Brain (organoid and tissue), 16 donors: ENCODE measurements at places on chromosomes 7 and 10.

DNA sequence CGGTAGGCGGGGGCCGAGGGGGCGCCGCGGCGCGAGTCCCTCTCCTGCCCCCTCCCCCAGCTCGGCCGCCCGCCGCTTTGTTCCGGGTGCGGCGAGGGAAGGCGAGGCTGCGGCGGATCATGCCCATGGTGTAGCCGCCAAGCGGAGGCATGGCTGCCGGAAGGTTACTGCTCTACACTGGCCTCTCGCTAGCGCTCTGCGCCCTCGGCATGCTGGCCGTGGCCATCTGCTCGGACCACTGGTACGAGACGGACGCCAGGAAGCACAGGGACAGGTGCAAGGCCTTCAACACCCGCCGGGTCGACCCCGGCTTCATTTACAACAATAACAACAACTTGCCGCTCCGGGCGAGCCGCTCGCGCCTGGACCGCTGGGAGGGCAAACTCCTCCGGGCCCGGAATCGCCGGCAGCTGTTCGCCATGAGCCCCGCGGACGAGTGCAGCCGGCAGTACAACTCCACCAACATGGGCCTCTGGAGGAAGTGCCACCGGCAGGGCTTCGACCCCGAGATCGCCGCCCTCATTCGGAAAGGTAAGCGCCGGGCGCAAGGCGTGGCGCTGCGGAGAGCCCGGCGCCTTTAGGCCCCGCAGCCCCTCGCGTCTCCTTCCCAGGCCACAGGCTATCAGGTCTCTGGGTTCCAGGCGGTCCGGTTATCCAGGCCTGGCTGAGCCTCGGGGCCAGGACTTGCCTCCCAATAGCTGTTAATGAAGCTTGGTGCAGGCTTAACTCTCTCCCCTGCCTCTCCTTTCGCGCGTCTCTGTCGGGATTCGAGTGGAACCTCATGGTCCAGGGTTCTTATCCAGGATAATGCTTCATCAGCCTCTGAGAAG, 513 bp downstream of the TMEM178B start:
- DNase-seq: peak; percentile 66

DNA sequence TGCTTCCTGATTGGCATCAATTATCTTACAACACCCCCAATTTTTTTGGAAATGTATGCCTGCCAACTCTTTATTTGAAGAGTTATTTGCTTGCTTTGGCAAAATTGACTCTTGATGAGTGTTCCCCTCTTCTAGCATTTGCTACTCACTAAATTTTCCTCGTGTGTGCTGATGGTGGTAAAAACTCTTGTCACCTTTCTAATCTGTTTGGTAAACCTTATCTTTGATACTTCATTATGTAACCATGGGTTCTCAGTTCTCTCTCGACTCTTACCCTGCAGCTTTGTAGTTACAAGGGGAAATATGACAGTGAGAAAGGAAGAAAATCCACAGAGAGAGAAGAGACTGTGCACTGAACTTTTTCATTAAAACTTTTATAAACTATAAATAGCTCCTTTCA, 102.5 kb downstream of the CDK14 start:
- DNase-seq: no peak

DNA sequence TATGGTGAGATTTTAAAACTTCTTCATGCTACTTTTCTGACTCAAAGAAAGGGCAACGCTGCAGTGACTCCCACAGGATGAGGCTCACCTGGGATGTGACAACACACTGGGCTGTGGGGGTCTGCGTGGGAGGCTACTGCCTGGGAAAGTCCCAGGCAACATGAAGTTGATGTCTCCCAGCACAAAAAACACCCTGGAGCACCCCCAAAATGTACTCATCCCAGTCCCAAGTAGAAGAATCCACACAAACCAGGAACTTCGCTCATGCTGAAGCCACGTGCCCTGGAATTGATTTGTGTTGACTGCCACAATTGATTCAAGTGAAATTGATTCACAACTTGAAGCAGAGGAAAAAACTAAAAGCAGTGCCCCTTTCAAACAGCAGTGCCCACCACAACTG, 24.9 kb upstream of the PTPRN2 start:
- no peak for DNase-seq

DNA sequence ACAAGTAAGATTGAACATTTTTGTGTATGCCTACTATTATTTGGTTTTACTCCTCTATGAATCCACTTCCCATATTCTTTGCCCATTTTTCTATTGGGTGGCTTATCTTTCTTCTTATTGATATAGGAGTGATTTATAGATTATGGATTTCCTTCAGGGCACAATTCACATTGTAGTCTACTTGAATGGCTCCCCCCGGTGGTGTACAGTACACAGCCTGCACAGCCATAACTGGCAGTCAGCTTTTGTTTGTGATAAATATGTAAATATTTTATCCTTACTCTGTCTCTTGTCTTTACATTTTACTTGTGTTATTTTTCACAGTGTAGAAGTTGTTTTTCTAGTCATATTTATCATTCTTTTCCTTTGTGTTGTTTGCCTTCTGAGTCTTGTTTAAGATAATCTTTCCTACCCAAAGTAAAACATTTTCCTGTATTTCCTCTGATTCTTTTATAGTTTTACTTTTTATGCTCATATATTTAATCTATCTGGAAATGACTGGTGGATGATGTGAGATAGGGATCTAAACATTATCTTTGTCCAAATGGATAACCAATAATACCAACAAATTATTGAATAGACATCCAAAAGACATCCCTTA, 23.9 kb upstream of the CALD1 start:
- peak; percentile 4 for DNase-seq

DNA sequence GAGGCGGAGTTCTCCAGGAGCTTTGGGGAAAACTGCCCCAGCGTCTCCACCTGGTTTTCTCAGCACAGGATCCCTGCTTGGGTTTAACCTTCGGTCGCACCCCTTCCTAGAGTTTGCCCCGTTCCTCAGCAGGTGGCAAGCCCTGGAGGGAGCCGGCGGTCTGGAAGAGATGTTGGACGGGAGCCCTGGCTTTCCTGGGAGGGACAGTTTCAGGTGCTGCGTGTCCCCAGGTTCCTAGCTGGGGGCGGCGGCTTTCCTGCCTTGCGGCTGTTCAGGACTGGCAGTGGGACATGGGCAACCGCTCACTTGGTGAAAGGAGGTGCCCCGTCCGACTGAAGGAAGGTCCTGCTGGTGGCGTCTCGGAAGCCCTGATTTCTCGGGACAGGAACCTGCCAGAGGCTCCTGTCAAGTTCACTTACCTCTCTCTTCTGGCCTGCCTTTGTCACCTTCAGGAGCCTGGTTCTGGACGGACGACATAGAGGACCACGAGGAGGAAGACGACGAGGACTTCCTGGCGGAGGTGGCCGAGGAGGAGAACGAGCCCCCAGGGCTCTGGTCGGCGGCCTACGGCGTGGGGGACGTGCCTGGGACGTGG, 14.8 kb downstream of the ZNF316 start:
- no peak for DNase-seq

DNA sequence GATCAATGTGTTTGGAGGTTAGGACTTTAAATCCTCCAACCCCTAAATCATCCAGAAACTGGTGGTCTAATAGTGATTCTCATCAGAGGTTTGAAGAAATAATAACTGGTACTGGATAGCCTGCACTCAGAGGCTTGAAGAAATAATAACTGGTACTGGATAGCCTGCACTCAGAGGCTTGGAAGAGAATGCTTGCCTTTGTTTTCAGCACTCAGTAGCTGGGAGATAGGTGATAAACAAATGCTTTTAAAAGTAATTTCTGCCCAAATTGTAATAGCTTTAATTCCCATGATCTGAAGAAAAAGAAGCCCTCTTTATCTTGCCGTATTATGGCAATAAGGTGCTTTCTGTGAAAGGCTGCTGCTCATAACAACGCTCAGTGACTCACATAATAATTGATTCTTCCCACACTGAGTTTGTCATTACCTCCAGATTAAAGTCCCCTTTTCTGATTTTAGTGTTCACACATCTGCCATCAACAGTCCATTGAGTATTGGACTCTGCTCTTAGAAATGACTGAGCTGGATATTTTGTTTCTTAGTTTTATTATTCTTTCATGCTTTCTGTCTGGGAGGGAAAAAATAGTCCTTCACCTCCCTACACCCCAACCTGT, 112.3 kb upstream of the PHYHIPL start:
- DNase-seq: no peak

- peak; percentile 81 for DNase-seq
These were observed 35.3 kb downstream of the CHST3 start for GRCh38 chr10:71999360-72000072.

DNA sequence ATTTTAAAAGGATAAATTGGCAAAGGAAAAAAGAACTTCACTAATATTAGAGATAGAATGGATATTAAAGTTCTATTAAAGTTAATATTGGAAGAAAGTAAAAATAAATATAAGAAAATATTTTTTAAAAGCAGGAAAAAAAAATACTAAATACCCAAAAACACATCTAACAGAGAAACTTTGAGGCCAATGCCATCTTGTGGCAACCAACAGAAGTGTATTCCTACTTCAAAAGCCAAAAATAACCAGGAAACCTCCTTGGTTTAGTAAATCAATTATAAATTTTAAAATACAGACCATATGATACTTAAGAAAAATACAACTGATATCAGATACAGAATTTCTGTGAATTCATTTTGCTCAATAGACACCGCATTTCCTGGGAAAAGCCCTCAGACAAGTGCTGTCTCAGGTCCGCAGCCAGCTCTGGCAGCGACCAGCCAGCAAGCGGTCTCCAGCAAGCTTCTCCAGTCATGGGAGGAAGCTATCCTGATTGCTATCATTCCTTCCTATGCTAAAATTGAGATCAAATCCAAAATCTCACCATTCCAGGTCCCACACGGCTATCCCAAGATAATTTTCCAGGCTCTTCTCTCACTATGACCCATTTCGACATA, 65.3 kb downstream of the LMBR1 start:
- DNase-seq: peak; percentile 28

DNA sequence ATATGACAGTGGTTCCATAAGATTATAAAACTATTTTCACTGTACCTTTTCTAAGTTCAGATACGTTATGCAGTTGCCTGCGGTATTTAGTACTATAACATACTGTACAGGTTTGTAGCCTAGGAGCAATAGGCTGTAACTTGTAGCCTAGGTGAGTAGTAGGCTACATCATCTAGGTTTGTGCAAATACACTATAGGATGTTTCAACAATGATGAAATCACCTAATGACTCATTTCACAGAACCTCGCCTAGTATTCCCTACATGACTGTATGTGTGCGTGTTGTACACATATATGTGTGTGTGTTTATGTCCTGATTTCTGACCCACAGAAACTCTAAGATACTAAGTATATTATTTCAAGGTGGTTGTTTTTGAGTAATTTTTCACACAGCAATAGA, 139.0 kb downstream of the HERPUD2 start:
- DNase-seq: no peak

GRCh38 chr10:122407375-122408125, 33.0 kb downstream of the PLEKHA1 start:
- no peak for DNase-seq

DNA sequence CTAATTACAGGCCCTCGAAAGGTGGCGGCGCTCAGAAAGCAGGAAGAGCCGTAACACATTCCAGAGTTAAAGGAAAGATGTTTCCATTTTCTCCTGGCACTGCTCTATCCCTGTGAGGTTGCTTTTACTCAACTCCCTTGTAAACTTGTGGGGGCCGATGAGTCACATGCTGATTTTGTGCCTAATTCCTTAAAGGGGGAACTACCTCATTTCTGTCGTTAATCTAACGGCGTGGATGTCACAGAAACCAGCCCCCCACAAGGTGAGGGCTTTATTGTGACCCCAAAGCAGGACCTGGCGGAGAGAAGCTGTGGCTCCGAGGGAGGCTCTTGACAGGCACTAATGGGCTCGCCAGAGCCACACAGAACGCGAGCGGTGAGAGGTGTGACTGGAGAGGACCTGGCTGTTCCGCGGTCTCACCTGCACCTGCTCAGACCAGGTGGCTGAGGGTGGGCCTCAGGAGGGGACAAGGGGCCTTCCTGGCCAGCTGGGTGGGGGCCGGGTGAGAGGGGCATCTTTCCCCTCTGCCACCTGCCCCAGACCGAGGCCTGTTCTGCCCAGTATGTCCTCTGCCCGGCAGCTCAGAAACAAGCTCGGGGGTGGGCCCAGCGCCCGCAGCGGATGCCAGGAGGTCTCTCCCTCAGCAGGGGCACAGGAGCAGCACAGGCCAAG, 50.9 kb downstream of the CALML3 start:
- DNase-seq: no peak

DNA sequence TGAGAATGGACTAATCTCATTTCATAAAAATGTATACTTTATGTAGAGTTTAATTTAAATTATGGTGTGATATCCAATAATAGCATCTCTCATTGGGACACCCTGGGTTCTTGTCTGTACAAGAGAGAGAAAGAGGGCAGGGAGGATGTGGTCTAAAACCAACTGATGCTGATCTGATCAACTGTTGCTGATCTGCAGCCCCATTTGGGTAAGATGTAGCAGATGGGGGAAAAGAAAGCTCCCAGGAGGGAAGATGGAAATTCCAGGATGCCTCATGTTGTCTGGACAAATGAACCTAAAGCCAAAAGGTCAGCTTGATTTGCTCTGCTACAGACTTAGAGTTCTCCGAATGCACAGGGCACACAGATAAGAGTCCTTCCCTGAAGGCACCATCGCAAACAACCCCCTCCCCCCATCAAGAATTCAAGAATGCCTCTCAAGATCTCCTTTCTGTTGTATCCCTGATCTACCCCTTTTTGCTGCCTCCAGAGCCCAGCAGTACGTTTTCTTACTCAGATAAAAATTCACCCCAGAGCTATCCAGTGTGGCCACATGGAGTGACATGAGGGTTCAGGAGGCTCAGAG, 171.4 kb upstream of the INHBA start:
- no peak for DNase-seq

DNA sequence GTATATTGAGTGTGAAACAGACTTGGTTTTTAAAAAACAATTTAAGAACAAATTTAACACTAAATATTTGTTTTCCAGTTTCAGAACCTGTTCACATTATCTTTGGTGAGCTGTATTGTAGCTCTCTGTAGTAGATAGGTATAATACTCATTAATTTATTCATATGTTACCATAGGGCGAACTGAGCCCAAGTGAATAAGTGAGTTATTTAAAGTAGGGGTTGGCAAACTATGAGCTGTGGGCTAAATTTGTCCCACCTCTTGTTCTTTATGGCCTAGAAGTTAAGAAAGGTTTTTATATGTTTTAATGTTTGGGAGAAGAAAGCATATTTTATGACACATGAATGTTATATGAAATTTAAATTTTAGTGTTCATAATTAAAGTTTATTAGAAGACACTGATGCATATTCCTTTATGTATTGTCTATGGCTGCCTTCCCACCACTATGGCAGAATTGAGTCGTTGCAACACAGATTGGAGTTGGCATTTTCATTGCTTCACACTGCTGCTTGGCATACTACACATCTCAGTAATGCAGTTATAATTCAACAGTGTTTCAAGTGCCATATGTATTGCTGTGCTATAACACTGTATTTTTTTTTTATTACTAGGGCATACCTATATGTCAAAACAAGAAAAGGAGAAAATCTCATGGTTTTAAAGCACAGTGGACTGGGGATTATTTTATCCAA, 146.5 kb downstream of the ADK start:
- DNase-seq: peak; percentile 96

DNA sequence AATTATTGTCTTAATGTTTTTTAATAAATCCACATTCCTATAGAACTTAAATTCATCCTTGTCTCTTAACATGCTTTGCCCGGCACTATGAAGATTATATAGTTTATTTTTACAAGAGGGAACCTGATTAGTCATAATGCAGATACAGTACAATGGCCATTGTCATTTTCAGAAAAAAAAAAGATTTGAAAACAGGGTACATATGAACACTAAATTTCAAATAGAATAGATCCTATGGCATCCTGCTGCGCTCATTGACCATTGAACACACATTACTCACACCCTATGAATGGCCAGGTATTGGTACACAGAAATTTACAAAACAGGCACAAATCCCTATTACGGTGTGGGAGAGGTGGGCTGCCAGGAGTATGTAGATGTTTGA, 2.0 kb upstream of the KLF6 start:
- no peak for DNase-seq
